ENCODE measurements at places on chromosomes 6 and 20. TPM values are rescaled to one million over a fixed set of nuclear protein-coding genes. Genes with fewer than 3 reads are reported as not detected.

The ADISSP gene
- total RNA-seq = 18.4 TPM

- no peak for DNase-seq
Observed at GRCh38 chr6:79989641-79990040, 14.8 kb upstream of the TTK start.

The NKX2-2 gene
- not detected for total RNA-seq

- no peak for DNase-seq
Observed at GRCh38 chr6:56932910-56933477, 21.9 kb upstream of the BEND6 start.

DNA sequence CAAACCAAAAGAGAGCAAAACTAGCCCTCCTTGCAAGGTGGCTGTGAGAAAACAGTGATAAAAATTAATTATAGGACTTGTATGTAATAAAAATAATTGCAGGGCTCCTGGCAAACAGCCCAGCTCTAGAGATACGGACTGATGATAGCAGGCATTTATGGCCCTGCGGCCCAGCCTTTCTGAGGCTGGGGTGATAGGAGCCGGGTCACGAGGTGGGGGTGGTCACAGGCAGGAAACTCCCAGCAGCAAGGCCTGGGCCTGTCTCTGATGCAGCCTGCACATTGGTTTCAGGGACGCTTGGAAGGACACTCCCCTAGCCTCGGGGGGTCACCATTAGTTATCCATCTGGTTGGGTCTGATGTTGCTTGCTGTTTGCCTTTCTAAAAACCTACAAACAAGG, 18.7 kb upstream of the TTPAL start:
- no peak for DNase-seq

GRCh38 chr6:165937564-165938358, 229.9 kb downstream of the TBXT start:
- DNase-seq = no peak

The EPB41L1 gene
- total RNA-seq = 1.3 TPM

- DNase-seq = no peak
Observed at GRCh38 chr20:13041574-13042457, 33.0 kb downstream of the SPTLC3 start.

DNA sequence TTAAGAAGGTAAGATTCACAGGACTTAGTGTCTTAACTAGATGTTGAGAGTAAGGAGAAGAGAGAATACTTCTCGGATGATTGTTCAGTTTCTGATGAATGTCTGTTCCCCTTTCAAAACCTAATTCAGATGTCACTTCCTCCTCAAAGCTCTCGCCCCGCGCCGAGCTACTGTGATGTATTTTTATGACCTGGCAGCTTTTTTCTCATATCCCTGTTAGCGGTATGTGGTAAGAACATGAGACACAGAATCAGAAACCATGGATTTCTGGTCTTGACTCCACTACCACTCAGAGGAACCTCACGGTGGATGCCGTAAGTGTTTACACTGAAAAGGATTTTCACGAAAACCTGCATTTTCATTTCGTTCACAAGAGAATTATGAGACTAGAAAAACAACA, 48.4 kb downstream of the CEP43 start:
- peak; percentile 86 for DNase-seq

- no peak for DNase-seq
Observed at GRCh38 chr6:70673054-70673453, 5.4 kb downstream of the SMAP1 start.

DNA sequence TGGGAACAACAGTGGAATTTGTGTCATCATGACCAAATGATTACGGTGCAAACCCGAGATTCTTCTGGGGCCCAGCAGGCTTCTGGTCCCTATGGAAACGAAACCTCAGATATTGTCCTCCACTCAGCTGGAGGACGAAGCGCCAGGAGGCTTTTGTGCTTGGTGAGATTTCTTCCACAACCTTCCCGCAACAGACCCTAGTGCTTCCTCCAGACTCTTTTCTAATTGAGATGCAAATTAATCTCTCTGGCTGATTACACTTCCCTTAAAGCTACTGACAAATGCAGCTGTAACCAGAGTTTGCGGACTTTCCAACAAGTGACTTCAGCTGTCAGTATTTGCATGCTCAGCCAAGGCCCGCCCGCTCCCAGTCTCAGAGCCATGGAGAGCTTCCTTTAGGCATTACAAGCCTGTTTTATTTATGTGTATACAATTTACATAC, 96.0 kb downstream of the INSM1 start:
- peak; percentile 71 for DNase-seq
